ENCODE measurements at places on chromosomes 2 and 18. TPM values are rescaled to one million over a fixed set of nuclear protein-coding genes. Genes with fewer than 3 reads are reported as not detected.

GRCh38 chr2:122706757-122707223 is 951.3 kb downstream of the TSN start:
- no peaks in the 10 kb centered on the region for H3K36me3 ChIP-seq
- no peaks in the 10 kb centered on the region for H3K27me3 ChIP-seq
- H3K27ac ChIP-seq: no peak overlapping the region
- no peaks in the 10 kb centered on the region for H3K4me1 ChIP-seq
- DNase-seq: no peak

DNA sequence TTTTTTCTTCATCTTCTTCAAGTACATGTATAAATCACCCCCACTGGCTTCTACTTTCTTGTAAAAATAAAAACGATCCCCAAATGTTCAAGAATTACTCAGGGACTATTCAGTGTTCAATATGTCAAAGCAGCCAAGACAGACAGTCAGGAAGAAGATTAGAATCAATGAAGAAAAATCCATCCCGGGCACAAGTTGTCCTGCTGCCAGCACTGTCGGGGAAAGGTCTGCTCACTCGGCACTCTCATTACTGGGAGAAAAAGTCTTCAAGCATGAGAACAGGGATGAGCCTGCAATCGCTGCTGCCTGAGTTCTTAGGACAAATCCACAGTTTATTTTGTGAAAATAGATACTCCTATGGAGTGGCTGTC is 482.8 kb upstream of the KLHL29 start:
- no peak for DNase-seq
- H3K4me3 ChIP-seq: no peak overlapping the region
- H3K4me1 ChIP-seq: no peaks in the 10 kb centered on the region
- H3K36me3 ChIP-seq: no peaks in the 10 kb centered on the region

DNA sequence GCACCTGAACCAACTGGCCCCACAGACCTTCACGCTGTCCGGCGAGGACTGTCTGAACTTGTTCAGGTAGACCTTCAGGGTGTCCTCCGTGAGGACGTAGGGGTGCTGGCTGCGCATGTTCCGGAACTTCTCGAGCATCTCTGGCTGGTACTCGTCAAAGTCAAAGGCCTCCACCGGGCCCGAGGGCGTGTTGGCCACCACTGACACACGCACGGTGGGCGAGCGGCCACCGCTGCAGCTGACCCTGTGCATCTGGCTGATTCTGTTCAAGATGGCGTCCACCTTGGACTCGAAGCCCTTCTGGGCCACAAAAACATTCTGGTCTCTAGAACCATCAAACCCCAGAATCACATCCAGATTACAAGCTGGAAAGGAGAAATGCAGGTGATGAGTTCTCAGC is 48.3 kb downstream of the COL6A3 start:
- H3K36me3 ChIP-seq: no peaks in the 10 kb centered on the region
- no peak overlapping the region for H3K4me3 ChIP-seq
- no peak overlapping the region for H3K27ac ChIP-seq
- no peaks in the 10 kb centered on the region for H3K27me3 ChIP-seq
- no peaks in the 10 kb centered on the region for H3K4me1 ChIP-seq

SERPINB13 gene
- not detected for total RNA-seq

TNFRSF11A gene
- 7.3 TPM for total RNA-seq

ASB18 gene
- total RNA-seq: not detected
